RWPE2 (cell line): ENCODE measurements at places on chromosomes 4 and X.
A peak's percentile ranks its signal among the peaks of the same experiment; 100 is the strongest.

DNA sequence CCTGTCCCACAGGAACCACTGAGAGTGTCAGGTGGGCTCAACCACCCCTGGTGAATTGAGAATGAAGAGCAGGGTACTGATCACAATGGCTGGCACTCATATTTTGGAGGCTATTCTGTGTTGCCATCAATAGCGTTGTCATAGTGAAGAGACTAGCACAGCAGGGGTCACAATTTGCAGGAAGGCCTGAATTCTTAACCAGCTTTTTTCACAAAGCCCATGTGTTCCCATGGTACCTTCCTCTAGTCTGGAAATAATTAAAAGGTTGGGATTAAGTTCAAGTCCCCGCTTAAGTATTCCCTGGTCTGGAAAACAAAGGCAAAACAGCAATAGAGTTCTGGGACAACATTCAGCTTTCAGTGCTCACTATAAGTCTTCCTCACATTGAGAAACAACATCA, 1051.7 kb downstream of the C4orf33 start:
- no peak for DNase-seq

- DNase-seq: no peak
These were observed 8.3 kb upstream of the BCOR start for GRCh38 chrX:40105835-40106675.

DNA sequence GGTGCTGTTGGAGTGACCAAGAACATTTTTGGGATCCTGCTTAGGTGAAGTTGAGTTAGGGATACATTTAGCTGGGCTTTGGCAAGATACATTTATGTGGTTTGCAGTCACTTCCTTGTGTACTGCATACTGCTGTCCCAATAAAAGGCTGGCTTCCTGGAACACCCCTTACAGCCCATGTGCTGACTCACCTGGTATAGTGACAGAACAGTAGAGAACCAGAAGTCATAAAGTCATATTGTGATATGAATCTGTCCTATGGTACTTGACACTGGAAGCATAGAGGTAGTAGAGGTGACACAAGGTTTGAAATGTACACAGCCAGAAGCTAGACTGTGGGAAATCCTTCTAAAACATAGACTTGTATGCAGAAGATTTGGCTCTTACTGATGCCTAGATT, 55.3 kb upstream of the SLC25A43 start:
- DNase-seq: no peak

GRCh38 chrX:134898440-134898839, 92.4 kb upstream of the SMIM10 start:
- DNase-seq: no peak

- no peak for DNase-seq
These were observed 97.3 kb downstream of the RS1 start for GRCh38 chrX:18574591-18574990.

DNA sequence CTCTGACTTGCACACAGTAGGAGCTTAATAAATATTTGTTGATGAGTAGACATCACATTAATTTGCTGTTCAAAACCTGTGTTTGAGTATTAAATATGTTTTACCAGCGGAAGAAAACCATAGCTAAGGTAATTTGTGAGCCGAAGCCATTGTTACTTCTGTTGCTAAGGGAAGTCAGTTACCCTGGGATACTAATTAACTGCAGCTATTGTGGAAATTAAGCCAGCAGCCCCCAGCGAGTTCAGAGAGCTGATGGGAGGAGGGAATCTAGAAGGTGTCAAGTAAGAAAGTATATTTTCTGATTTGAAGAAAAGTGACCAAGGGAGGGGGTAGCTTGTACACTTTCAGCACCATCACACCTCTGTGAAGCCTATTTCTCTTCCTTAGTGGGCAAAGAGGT, 76.7 kb upstream of the IGSF1 start:
- no peak for DNase-seq

GRCh38 chr4:169062897-169063244, 52.8 kb upstream of the CBR4 start:
- DNase-seq: no peak

- no peak for DNase-seq
These were observed 49.6 kb upstream of the ATXN3L start for GRCh38 chrX:13369256-13370030.

DNA sequence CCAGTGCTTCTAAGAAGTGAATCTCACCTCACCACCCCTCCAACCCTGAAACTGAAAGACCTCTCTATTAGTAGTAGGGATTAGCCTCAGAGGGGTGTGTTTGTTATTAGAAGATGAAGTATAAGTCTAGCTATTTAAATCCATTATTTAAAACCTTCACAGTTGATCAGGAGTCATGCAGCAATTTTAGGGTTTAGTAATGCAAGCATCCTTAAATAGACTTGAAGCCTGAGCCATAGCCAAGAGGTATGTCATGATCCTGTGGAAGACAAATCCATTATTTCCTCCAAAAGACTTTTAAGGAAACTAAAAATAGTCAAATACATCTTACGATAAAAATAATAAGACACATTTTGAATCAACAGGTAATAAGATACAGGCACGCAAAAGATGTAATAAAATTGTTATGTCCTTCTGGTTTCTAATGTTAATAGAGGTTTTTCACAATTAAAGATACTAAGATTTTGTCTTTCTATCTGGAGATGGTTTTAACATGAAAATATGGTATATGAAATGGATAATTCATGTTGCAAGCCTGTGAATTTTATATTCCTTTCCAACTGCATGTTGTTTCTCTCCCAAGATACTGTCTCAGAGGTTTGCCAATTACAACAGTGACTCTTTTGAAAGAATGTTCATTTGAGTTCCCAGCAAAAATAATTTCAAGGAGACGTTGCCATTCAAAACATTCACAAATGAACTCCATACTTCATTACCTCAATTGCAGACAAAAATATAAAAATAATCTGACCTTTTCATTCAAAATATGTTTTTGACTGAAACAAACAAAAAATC, 68.0 kb downstream of the LUZP4 start:
- no peak for DNase-seq

DNA sequence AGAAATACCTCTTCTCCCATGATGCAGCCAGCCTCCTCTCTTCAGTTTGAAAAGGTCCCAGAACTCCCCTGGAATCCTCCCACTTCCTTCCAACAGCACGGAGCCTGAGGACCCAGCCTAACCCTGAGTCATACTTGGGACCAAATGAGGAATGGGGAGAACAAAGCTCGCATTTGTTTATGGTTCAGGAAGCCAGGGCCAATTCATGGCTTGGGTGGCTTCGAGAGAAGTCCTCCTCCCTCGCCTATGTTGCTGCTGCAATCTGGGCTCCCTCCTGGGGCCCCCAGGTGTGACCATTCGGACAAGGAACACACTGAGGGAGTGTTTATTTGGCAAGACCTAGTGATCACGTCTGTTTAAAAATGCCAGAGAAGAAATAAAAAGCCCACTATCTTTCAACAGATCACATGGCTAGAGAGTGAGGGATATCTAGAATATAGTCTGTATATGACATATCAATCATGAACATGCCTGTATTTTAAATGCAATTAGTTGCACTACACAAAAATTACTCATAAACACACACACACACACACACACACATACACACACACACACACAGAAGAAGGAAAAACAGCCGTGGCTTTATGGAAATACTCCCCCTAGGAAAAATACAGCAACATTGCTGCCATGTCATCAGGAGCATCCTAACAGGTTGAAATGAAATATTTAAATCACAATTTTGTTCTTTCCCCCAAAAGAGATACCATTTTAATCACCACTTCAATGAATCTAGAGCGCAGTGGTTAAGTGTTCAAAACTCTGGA, 155.7 kb upstream of the MAP3K15 start:
- peak; percentile 38 for DNase-seq

DNA sequence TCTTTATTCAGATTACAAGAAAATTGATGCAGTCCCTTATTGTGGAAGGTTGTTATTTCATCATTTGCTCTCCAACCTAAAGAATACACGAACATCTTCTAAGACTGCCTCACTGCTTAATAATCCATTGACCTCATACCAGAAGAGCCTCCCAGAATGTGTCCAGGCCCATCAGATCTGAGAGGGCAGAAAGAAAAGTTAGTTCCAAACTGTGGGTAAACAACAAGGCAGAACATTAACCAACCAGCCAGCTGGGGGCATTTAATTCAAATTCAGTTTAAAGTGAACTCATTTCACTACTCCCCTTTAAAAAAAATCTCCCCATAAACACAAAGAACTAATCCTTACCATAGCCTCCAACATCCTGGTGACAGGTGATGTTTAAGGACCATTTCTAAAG, 13.8 kb downstream of the GPC4 start:
- DNase-seq: no peak

DNA sequence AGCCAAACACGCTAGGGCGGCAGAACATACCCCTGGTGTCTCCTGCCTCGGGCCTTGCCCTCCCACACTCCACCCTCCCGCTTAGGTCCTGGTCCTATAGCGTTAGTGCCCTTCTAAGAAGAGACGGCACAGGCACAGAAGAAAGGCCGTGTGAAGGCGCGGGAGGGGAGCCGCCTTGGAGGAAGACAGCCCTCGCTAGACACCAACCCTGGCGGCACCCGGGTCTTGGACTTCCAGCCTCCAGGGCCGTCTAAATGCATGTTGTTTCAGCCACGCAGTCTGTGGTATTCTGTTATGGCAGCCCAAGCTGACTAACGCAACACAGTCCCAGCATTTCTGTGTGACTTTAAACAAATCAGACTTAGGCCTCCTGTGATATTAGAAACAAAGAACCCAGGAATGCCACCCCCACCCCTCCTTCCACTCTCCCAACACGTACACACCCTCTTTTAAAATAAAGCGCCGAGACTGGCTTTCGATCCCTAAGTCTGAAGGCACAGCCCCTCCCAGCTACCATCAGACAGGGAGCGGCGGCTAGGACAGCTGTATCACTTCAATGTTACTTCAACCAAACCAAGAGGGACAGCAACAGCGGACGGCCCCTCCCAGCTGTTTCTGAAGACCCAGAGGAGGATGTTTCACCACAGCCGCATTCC, 128.0 kb downstream of the AFAP1 start:
- no peak for DNase-seq

DNA sequence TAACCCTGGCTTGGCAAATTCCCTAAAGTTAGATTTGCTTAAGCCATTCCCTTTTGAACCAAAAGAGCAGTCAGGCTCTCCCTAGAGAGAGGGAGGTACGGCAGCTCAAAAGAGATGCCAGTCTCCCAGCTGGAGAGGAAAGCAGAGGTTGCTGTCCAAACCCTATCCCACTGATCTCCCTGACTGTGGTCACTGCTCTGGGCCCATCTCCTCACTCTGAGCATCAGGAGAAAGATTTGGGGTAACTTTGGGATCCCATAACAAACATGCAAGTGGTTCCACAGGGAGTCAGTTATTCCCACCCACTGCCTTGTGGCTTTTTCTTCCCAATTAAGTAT, 17.1 kb downstream of the ACSL1 start:
- no peak for DNase-seq

GRCh38 chrX:57121162-57121755, at the start of gene SPIN2B:
Gene SPIN2B (minus strand): TSS chrX:57121548.
- peak; percentile 69 for DNase-seq

- DNase-seq: peak; percentile 34
These were observed 42.5 kb upstream of the C1GALT1C1 start for GRCh38 chrX:120672389-120672788.

GRCh38 chrX:103275947-103276567, 493 bp downstream of the TCEAL5 start:
- no peak for DNase-seq

DNA sequence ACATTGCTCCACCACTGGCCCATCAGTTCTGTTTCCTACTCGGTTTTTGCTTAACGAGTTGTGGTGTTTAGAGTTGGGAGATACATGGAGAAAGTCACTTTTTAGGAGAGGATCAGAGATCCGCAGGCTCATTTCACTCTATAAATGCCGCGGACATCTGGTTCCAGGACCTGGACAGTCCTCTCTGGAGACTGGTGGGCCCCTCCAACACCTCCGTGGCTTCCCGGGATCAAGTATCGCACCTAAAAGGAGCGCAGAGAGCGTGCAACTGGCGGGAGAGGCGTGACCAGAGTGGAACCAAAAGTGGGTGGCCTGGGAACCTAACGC, 9.9 kb upstream of the CLTRN start:
- DNase-seq: no peak

- no peak for DNase-seq
These were observed 201.3 kb upstream of the GNPDA2 start for GRCh38 chr4:44927399-44928380.
